ENCODE measurements at places on chromosomes 11 and 22.
A peak's percentile ranks its signal among the peaks of the same experiment; 100 is the strongest.

DNA sequence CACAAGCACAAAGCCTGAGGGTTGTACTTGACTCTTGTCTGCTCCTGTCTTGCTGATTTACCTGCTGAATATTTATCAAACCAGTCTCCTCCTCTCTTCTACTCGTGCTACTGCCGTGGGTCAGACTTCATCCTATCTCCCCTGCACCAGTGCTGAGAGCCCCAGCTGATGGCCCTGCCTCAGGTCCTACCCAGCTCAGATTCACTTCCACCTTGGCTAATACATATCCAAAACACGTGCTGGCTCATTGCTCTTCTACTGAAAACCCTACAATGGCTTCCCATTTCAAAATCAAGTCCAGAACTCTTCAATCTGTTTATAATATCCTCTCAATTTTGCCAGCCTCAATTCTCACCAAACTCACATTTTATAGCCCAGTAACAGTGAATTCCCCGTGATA, 48.3 kb downstream of the RAB30 start:
- DNase-seq: no peak

- DNase-seq: peak; percentile 20
Observed at GRCh38 chr22:33873186-33873585, 47.1 kb downstream of the LARGE1 start.

DNA sequence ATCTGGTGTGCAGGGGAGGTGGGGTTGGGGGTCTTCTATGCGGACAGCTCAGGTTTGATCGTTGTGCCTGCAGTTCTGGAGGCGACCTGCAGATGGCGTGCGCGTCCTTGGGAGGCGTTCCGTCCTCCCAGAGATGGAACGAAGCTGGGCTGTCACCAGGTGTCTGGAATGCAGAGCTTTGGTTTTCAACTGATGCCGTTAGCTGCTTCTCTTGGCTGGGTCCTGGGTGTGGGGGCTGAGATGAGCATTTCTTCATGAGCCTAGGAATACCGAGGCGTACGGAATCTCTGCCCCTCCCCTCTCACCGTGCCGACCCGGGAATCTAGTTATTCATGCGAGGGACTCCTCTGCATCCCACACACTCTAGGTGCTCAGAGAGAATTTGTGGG, 98.6 kb downstream of the CEP164 start:
- peak; percentile 51 for DNase-seq

DNA sequence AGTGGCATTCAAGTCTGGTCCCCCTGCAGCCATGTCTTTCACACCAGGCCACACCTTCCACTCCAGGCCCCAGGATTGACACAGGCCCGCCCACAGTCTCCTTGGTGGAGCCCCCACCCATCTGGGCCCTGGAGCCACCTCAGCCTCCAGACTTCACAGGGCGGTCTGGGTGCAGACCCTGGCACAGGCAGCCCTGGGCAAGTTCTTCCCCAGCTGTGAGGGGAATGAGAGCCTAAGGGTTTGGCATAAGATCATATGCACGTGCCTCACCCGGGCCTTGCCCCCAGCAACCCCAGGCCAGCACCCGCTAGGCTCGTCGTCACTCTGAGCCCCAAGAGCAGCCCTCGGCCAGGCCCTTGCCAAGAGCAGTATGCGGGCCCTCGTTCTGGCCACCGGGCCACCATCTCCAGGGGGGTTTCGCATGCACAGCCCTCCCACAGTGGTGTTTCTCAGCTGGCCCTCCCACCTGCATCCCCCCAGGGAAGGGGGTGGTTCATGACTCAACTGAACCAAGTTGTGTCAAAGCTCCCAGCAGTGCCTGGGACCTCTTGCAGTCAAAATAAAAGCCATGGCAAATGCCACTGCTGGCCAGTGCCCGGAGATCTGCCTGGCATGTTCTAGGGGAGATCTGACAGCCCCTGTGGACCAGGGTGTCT, 70.4 kb upstream of the KCNQ1OT1 start:
- DNase-seq: no peak

DNA sequence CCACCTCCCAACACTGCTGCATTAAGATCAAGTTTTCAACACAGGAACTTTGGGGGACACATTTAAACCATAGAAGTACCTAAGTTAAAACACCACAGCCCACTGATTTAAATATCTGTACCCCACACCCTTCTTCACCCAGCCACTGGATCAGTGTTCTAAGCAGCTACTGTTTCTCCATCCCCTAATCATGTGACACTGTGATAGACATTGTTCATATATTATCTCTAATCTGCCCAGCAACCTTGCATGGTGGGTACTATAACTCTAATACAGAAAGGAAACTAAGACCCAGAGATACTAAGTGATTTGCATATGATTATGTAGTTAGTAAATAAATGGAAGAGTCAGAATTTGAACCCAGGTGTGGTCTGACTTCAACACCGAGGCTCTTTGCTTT, 70.5 kb upstream of the NNMT start:
- no peak for DNase-seq

DNA sequence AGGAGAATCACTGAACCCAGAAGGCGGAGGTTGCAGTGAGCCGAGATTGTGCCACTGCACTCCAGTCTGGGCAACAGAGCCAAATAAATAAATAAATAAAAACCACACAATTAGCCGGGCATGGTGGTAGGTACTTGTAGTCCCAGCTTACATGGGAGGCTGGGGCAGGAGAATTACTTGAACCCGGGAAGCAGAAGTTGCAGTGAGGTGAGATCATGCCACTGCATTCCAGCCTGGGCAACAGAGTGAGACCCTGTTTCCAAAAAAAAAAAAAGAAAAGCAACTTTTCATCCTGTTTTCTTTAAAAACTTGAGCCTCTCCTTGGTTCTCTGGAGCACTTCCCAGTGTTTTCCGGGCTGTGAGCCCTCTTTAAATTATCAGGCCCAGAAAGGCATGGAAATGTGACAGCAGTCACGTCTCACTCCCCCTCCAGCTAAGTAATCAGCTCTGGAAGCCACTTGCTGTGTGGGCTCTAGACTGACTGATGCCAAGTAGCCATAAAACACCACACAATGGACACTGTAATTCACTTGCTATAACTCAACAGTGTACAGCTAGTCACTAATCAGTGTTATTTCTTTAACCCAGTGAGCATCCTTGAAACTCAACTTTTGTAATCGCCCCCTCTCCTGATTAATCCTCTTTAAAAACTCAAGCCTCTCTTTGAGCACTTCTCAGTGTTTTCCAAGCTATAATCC, 13.0 kb upstream of the MCHR1 start:
- DNase-seq: peak; percentile 84

- DNase-seq: peak; percentile 81
Observed at GRCh38 chr11:130434521-130435223, 6.3 kb upstream of the ADAMTS8 start.

- DNase-seq: no peak
Observed at GRCh38 chr11:129012880-129013279, 70.2 kb upstream of the TP53AIP1 start.

DNA sequence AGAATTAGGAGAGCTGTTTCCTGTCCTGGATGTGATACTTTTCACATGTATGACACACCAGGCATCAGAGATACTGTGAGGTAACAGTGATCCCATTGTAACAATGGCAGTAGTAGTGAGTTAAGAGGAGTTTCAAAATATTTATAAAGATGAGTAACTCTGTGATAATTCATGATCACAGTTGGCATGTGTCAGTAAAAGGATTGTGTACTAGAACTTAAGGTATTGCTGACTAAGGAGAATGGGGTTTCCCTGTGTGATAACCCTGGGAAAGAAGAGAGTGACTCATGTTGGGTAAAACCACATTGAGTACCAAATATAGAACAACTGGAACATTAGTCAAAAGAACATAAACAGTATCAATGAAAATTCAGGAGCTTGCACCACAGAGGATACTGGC, 22.9 kb upstream of the SLC5A1 start:
- peak; percentile 77 for DNase-seq

- DNase-seq: no peak
Observed at GRCh38 chr11:112612250-112612849, 348.9 kb upstream of the NCAM1 start.

DNA sequence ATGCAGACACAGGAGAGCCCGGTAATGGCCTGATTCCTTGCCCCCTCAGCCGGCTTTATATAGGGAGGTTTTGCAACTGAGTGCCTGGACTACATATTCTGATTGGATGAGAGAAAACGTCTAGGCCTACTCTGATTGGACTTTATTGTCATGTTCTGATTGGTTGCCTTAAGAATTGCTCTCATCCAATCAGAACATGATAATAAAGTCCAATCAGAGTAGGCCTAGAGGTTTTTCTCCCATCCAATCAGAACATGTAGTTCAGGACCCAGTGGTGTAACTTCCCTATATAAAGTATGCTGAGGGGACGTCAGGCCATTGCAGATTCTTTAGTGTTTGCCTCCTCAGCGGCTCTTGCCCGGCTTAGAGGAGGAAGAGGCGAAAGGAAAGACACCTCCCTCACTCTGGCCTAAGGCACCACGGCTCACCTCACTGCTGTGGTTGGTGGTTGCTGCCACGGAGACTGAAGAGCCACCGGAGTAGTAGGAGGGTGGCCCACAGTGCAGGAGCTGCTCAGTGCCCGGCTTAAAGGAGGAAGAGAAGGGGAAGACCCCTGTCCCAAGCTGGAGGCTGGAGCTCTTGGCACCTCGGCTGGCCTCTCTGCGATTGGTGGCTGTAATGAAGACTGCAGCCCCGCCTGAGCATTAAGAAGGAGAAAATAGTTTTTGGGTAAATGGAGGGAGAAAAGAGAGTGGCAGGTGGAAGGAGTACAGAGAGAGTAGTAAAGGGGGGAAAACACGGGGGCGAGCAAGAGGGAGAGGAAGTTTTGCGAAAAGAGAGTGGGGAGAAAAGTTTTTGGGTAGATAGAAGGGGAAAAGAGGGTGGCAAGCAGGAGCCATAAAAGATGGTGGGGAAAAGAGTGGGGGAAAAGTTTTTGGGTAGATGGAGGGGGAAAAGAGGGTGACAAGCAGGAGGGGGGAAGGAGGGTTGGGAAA, 116.7 kb upstream of the SERPIND1 start:
- peak; percentile 4 for DNase-seq

DNA sequence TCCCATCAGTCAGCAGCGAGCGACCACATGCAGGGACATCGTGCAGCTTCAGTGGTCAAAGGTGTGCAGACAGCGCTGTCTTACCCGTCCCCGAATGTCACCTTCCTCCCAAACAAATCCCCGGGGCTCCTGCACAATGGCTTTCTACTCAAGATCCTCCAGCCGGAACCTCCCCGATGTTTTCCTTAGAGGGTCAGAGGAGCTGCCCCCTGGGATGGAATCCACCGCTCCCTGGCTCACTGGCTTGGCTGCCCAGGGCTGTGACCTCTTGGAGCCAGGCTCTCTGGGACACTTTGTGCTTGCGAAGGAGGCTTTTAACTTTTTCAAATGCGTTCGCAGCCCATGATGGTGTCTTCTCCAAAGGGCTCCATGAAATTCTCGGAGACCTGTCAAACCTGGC, 17.3 kb upstream of the FGF19 start:
- DNase-seq: no peak

GRCh38 chr11:72969894-72970335, 155.7 kb downstream of the ATG16L2 start:
- peak; percentile 85 for DNase-seq

- no peak for DNase-seq
Observed at GRCh38 chr11:15580775-15581095, 466.0 kb downstream of the INSC start.

DNA sequence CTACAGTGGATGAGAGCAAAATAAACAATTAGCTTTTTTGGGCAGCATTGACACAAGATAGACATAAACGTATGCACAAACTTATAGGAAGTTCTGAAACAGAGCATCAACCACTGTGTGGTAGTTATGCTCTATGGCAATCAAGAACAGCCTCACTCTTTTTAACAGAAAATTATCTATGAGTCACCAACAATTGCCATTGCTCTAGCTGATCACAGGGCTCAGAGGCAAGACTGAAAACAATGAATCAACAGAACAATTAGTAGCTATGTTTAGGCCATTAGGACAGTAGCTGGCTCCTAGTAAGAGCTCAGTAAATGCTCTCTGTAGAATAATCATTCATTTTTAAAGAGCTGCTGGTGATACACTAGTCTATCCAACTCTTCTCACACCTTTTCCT, 34.9 kb upstream of the PICALM start:
- no peak for DNase-seq

GRCh38 chr22:30305906-30306626, 16.8 kb upstream of the CASTOR1 start:
- no peak for DNase-seq

GRCh38 chr11:36736103-36736502, 138.1 kb upstream of the RAG2 start:
- DNase-seq: no peak

- no peak for DNase-seq
Observed at GRCh38 chr22:41905411-41906202, 9.3 kb downstream of the SHISA8 start.

DNA sequence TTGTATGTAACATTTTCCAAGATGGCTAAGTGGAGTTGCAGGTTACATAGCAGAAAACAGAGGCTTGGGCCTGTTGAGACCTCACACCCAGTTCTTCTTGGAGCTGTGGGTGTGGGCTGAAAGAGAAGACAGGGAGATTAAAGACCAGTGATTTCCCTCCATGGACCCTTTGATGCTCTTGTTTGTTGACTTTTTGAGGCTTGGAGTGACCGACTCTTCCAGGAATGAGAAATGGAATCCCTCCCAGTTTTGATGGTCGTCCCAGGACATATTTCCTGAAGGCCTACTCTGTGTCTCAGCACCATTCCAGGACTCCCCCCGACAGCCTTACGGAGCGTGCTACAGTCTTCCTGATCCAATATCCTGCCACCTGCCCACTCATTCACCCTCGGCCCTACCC, 96.9 kb downstream of the PTPRJ start:
- DNase-seq: peak; percentile 45

DNA sequence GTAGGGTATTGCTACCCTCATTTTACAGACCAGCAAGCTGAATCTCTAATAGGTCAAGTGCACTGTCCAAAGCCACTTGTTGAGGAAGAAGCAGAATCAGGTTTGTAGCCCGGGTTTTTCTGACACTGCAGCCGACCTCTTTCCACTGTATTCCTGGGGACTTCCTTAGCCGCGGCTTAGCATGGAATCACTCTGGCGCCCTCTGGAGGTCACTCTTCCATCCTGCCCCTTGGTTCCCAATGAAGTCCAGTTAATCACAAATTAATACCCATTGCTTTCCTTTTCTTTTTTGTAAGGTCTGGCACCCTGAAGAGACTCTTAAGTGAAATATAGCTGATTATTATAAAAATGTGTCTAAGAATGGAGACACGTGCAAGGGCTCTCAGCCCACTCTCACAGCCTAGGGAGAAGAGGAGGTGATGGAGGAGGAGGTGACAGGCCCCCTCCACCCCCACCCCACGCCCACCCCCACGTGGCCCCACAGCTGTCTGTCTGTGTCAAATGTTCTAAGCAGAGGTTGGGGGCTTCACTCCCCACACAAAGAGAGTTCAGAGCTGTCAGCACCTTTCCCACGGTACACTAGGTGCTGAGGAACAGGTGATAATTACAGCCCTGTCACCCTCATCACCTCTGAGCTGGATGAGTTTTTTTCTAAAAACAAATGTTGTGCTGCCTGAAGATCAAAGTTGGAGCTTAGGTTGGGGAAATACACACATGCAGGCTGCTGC, 57.7 kb upstream of the DRD2 start:
- peak; percentile 68 for DNase-seq

DNA sequence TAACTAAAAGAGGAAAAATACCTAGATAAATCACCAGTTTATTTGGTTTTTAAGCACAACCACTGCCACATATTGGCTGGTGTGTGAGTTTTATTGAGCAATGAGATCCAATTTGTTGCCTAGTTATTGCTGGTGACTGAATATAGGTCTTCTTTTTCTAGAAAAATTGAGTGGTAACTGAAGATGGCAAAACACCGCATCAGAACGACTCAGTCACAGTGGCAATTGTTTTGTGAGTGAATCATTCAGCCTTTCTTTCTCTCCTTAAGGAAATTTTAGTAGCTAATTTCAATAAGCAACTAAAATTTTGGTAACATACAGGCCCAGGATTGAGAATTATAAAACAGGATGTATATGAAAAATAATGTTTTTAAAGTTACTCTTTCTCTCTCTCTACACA, 533.0 kb downstream of the KCNA4 start:
- no peak for DNase-seq

- DNase-seq: no peak
Observed at GRCh38 chr11:96339706-96340554, 3.1 kb downstream of the MAML2 start.

Data from fibroblast of skin of scalp (primary cell).